ENCODE measurements at places on chromosomes 7 and 10.

DNA sequence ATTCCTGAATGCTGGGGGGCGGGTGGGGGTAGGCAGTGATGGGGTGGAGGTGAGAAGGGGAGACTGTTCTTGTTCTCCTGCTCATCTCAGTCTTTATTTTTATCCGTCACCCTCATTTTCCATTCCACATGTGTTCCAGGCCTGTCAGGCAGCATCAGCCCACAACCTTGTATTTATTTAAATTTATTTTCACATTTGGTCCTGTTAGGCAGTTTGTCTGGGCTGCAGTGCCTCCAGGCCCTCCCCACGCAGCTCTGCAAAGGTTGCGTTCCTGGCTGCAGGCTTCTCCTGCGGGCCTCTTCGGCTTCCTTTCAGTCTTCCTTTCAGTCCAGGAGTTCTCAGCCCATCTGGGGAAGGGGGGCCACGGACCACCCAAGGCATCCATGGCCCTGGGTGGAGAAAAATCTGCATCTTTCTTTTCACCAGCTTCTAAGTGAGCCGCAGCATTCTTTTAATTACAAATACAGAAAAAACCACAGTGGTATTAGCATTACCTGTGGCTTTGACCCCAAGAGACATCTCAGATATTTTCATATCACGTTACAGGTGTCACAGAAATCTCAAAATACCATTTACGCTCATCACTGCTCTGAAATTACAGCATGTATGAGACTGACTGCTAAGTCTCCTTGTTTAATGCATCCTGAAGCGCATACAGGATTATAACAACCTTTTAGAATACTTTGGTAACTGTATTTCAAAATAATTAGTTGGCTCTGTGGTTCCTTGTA, 94.0 kb downstream of the C10orf105 start:
- no peak for DNase-seq

GRCh38 chr7:56157238-56157790, 41.1 kb upstream of the NUPR2 start:
- DNase-seq, result no peak

DNA sequence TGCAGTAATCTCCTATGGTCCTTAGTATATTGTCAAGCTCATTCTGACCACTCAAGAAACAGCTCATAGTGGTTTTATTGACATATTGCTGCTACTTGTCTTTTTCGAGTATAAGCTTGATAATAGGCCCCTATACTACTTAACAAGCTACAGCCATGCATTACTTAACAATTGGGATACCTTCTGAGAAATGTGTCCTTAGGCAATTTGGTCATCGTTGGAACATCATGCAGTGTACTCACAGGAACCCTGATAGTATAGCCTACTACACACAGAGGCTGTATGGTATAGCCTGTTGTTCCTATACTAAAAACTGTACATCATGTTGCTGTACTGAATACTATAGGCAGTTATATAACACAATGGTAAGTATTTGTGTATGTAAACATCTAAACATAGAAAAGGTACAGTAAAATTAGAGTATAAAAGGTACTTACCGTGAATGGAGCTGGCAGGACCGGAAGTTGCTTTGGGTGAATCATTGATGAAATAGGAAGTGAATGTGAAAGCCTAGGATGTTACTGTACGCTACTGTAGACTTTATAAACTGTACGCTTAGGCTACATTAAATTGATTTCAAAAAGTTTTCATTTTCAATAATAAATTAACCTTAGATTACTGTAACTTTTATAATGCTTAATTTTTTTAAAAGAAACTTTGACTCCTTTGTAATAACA, 160.9 kb downstream of the LRRC4 start:
- DNase-seq, result no peak

DNA sequence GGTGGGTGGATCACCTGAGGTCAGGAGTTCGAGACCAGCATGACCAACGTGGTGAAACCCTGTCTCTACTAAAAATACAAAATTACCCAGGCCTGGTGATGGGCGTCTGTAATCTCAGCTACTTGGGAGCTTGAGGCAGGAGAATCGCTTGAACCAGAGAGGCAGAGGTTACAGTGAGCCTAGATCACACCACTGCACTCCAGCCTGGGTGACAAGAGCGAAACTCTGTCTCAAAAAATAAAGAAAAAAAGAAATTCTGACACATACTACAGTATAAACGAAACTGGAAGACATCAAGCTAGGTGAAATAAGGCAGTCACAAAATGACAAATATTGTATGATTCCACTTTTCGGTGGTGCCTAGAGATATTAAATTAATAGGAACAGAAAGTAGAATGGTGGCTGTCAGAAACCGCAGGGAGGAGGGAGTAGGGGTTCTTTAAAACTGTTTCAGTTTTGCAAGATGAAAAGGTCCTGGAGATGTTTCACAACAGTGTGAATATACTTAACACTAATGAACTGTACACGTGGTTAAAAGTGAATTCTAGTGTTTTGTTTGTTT, 23.2 kb downstream of the PILRA start:
- DNase-seq, result no peak

GRCh38 chr10:3478632-3479240, 306.2 kb upstream of the PITRM1 start:
- DNase-seq, result no peak

DNA sequence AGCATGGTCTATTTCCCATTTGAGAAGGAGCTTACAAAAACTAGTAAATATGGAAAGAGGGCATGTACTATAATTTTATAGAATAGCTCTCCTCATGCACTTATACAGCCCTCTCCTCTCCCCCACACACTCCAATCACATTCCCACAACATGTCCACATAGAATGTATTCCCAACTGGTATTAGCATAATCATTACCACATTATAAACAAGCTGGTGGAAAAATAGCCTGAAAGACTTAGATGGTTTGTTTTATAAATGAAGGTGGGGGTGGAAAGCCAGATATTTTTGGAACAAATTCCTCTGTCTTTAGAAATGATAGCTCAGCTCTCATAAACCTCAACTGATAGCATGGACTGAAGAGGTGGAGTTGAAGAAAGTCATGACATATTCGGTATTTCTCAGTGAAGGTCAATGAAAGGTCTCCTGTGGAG, 410.1 kb downstream of the SUGCT start:
- DNase-seq, result no peak

DNA sequence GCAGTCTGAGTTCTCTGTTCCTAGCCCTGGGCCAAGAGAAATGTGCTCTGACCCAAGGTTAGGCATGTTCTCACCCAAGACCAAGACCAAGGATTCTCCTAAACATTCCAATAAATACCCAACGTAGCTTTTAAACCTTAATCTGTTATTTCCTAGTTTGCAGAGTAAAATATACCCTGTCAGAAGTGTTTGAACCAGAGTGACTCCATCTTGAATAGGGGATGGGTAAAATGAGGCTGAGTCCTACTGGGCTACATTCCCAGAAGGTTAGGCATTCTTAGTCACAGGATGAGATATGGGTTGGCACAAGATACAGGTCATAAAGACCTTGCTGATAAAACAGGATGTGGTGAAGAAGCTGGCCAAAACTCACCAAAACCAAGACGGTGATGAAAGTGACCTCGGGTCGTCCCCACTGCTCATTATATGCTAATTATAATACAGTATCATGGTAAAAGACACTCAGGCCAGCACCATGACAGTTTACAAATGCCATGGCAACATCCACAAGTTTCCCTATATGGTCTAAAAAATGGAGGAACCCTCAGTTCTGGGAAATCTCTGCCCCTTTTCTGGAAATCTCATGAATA, 27.7 kb downstream of the PLXNA4 start:
- no peak for DNase-seq

DNA sequence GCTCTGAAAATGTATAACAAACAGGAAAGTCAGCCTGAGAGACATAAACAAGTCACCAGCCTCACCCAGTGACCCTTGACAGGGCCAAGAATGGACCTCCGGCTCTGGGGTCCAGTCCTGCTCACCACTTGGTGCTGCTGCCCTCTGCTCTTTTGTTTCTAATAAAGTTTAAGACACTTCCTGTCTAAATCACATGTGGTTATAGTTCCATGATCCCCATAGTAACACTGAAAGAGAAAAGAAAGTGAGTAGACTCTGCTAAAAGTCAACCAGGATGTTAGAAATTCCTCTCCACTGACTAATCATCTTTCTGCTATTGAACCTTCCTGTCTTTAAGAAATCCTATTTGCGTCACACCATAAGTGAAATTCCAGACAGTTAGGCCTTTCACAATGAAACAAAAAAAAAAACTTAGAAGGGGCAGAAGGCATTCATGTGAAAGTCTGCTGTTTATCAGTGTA, 179.2 kb upstream of the BET1 start:
- peak; percentile 84 for DNase-seq

DNA sequence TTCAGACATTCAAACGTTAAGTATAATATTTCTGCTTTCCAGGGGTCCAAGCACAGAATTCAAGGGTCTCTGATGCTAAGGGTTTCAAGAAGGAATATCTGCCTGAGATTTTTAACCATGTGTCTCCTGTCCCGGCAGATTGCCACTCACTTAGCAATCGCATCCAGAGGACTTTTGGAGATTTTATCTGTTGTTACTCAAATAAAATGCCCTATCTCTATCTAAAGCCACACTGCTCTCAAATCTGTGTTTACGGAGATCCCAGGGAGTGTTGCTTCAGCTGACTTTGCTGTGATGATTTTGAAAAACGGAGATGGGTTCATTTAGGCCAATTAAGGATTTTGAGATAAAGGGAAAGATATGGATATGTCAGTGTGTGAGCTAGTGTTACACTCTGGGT, 359.9 kb downstream of the DGKB start:
- no peak for DNase-seq

DNA sequence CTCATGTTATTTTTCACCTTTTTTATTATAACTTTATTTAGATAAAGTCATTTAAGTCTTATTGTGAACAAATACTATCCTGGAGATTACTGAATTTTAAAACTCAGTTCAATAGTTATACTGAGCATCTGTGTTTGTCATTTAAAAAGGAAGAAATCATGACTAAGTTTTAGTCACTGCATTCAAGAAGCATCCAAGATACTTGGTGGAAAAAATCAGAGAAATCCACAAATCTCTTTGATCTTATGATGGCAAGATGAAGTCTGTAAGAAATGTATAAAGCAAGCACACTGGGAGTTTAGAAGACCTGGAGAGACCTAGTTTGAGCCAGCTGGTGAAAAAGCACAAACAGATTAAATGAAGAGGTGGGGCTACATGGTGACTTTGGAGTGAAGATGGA, 529.8 kb upstream of the IGFBP3 start:
- DNase-seq, result no peak

DNA sequence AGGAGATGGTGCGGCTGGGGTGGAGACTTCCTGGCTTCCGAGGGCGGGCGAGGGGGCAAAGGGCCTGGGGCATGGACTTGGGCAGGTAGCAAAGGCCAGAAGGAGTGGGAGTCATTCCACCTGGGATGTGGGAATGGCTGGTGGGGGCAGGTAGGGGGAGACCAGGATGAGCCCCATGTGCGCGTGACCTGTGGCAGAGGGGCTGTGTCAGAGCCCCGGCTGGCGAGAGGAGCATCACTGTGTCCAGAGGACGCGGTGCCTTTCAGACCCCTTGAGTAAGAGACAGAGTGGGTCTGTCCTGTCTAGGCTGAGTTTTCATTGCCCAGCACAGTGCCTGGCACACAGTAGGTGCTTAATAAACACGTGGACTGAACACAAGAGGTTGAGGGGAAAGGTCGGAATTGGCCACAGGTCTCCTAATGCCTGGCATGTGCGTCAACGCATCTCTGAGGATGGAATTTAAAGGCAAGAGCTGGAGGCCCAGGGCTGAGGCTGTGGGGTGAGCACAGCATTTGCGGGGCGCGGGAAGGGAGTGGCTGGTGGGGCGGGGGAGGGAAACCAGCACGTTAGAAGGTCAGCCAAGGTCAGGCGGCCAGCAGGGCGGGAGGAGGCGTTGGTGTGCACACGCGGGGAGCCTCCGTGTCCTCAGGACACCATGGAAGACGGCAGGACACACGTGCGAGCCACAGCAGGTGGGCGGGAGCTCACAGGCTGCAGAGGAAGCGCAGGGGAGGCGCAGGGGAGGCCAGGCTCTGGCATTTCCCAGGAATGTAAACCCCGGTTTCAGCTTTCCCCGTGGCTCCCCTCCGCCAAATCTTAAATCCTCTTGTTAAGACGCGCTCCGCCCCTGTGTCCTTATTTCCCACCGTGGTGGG, 51.8 kb downstream of the CUX1 start:
- no peak for DNase-seq

GRCh38 chr10:17041626-17042520, 87.7 kb downstream of the CUBN start:
- no peak for DNase-seq

DNA sequence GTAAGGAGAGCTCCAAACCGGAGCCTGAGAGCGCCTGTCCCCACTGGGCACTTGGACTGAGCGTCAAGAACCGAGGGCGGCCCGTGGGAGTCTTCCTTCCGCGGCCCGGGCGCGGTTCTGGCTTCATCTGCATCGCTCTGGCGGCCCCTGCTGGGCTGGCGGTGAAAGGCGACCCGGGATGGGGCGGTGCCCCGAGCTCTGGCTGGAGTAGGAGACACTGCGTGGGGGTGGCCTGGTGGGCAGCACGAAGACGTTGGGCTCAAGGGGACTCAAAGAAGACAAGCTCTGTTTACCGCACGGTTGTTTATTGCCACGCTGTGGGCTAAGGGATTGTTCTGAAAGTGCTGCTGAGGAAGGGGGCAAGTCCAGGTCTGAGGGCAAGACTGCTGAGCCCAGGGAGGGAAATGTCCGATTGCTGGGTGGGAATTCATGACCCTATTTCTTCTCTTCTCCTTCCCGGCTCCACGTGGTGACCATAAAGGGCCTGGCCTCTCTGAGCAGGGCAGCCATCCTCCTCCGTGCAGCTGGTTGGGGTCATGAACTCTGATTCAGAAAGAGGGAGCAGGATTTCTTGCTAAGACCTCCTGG, 29.8 kb downstream of the PLAU start:
- DNase-seq, result peak; percentile 85

DNA sequence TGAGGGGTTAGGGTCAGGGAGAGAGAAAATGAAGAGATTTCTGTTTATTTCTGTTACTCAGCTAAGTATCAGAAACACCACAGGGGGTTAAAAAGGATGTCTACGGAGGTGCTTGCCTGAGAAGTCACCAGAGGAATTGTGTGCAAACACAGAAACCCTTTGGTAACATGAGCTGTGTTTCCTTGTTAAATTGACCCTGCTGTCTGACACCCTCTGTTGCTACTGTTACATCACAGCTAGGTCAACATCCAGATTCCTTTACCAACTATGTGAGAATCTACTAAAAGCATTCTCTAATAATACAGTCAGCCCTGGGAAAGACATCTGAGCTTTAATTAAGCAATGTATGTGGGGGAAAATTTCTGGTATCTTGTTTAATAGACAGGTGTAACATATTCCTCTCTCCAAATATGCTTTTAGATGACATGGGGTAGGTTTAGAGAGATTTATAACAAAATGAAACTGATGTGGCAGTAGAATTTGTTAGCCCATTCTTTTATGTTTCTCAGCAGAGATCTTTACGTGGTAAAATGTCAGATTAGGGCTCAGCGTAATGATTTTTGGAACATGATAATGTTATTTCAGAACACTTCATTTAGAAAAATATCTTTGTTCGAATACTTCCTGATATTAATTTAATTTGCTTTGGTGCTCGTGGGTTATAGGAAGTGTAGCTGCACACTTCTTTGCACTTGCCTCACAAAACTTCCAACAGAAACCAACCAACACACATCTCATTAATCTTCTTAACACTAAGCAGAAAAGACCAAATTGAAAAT, 168.0 kb upstream of the AHR start:
- DNase-seq, result no peak
